AG04450 (cell line): ENCODE measurements at places on chromosomes 7 and 10.

GRCh38 chr10:28627102-28627501 lies 50.2 kb upstream of the BAMBI start:
- no peak for DNase-seq

- no peak for DNase-seq
Measured at GRCh38 chr7:44153948-44154335, 12.8 kb upstream of the MYL7 start.

DNA sequence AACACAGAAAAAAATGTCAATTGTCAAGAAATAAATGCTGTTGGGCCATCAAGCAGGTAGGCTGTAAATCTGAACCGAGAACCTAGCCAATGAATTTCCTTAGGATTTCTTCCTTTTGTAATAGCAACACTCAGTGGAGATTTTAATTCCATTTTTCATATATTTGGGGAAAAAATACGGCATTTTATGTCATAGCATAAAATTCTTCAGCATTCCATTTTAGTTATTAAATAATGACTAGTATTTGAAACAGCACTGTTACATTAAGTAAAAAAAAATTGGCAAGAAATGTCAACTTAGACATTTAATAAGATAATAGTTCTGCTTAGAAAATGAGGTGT lies 12.3 kb upstream of the VIM start:
- DNase-seq, result no peak

- DNase-seq, result no peak
Measured at GRCh38 chr10:132652446-132652845, 114.9 kb downstream of the INPP5A start.

GRCh38 chr7:157440346-157441022 lies 103.7 kb downstream of the DNAJB6 start:
- DNase-seq, result no peak

DNA sequence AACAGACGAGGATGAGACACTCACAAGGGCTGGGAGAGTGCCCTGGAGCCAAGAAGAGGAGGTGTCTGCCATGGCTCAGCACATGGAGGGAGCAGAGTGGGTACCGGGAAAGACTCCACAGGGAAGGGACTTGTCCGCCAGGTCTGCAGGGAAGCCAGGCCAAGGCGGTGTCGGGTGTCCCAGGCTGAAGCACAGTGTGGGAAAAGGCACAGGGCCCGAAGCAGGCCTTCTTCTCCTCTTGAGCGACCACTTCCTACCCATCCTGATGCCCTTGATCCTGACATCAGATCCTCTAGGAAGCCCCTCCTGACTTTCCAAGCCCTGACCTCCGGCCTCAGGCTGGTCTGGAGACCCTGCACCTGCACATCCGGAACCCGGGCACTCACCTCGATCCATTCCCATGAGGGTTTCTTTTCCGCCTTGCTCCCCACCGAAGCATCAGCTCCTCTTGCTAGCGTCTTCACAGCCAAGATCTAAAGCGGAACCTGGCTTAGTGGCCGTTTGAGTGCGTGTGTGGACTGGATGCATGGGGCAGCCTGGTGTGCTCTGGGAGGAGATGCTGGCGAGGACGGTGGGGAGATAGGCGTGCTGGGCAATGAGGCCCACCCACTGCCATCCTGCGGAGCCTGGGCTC lies 8.5 kb downstream of the CALML3 start:
- no peak for DNase-seq

- no peak for DNase-seq
Measured at GRCh38 chr7:131325179-131325840, 2.4 kb upstream of the MKLN1 start.

GRCh38 chr7:23234569-23235296 lies 11.8 kb upstream of the GPNMB start:
- DNase-seq, result no peak

- no peak for DNase-seq
Measured at GRCh38 chr10:49744091-49744685, 17.9 kb downstream of the OGDHL start.

- DNase-seq, result no peak
Measured at GRCh38 chr7:31384466-31384865, 43.9 kb upstream of the NEUROD6 start.

- DNase-seq, result no peak
Measured at GRCh38 chr10:129516846-129517679, 50.0 kb downstream of the MGMT start.

DNA sequence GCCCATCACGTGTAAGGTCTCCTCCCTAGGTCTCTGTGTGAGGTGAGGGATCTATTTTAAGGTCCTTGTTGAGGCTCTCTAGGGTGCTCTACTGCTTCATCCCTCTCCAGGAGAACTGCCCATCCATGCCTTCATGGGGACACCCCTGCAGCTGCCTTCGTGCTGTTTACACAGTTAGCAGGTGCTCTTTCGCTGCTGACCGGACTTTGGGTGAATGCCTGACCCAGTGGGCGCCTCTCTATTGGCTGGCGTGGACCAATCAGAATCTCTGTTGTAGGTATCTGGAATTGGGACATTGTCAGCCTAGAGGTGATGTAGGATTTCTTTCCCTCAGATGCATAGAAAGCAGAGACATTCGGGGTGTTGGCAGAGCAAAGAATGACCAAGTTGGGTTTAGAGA lies 38.7 kb upstream of the HMX3 start:
- DNase-seq, result no peak

GRCh38 chr10:34407324-34407805 lies 407.7 kb downstream of the PARD3 start:
- DNase-seq, result no peak

DNA sequence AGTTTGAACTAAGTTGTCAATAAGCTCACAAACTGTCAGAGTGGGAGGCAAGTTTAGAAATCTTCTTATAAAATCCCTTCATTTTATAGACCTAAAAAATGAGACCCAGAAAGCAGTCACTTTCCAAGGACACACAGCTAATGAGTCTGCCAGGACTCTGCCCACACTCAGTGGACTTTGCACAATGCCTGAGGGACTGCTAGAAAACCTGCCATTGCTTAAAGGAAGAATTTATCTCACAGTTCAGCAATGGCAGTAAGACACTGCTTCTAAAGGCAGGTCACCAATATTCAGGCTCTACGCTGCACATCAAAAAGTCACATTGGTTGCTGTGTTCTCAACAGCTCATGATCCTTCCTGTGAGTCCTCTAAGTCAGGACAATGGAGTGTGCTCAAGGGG lies 698.1 kb downstream of the GRID1 start:
- DNase-seq, result no peak

GRCh38 chr10:23158370-23158769 lies 33.7 kb upstream of the PTF1A start:
- DNase-seq, result peak; percentile 30

- DNase-seq, result no peak
Measured at GRCh38 chr7:91826377-91826776, 54.1 kb downstream of the MTERF1 start.

GRCh38 chr7:154804449-154804848 lies 198.5 kb downstream of the PAXIP1 start:
- DNase-seq, result no peak

DNA sequence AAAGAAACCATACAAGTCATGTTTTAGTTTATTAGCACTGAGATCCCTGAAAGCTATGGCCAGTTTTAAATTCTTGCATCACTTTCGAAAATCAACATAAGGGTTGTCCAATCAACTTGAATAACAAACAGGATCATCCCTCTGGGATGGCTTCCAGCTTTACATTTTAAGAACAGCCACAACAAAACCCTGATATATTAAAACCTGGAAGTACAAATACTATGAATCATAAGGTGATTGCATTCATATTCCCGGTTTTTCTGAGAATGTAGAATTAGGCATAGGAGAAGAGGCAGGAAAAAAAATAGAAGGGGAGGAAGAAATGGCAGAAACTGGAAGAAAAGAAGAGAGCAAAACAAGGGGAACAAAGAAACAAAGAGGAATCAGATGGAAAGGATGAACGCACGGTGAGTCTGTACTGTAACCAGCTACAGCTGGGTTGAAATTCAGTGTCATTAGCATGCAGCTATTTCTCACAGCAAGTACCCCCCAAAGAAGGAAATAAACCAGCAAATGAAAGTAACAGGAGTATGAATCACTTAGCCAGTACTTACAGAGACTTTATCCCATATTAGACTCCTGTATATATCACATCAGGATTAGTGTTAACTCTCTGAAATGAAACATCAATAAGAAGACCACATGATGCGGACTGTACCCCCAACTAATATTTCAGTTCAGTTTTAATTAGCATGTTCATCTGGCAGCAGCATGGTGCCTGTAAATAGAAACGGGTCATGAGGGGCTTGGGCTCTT lies 301.3 kb downstream of the RNLS start:
- DNase-seq, result no peak
